ENCODE measurements at places on chromosomes 16 and 17.

GRCh38 chr16:80719573-80719972 lies 84.8 kb downstream of the CDYL2 start:
- no peak for DNase-seq

- no peak for DNase-seq
These were observed 204.1 kb upstream of the CIBAR2 start for GRCh38 chr16:85316321-85316919.

- no peak for DNase-seq
These were observed 990 bp downstream of the DOK4 start for GRCh38 chr16:57485091-57485915.

- no peak for DNase-seq
These were observed 13.5 kb downstream of the KCTD2 start for GRCh38 chr17:75060434-75061054.

- no peak for DNase-seq
These were observed 697.3 kb downstream of the MAF start for GRCh38 chr16:78903237-78903636.

DNA sequence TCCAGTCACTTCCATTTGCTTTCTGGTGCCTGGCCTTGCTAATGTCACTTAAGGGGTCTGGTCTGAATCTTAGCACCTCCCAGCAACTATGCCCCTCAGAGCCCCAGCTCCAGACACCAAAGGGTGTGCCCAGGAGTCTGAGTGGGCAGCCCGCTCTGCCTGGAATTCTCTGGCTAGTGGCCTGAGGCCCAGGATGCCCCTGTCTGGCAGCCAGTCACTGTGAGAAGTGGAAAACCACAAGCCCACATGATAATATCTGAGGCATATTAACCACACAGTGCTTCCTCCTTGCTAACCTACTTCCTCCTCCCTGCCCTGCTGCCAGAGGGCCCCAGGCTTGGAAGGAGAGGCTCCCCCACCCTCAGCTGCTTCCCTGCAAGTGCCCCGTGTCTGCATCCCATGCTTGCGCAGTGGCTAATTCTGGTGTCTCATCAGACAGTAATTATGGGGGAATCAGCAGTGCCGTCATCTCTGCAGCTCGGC lies 14.0 kb downstream of the SRCIN1 start:
- no peak for DNase-seq

GRCh38 chr16:85286951-85287814 lies 174.9 kb upstream of the CIBAR2 start:
- no peak for DNase-seq

DNA sequence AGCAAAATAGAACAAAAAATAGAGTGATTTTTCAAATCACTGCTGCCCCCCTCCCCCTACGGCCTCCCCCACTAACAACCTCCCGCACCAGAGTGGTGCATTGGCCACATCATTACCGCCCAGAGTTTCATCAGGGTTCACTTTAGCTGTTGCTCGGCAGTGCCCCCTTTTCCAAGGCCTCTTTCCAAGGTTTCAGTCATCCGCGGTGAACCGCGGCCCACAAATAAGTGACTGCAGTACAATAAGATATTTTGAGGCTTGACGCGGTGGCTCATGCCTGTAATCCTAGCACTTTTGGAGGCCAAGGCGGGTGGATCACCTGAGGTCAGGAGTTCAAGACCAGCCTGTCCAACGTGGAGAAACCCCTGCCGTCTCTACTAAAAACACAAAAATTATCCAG lies 180.0 kb downstream of the MAF start:
- no peak for DNase-seq

- DNase-seq = peak; percentile 56
These were observed 17.6 kb downstream of the HIGD1B start for GRCh38 chr17:44865231-44865660.

GRCh38 chr17:74532115-74532514 lies 840 bp upstream of the CD300LB start:
- no peak for DNase-seq

DNA sequence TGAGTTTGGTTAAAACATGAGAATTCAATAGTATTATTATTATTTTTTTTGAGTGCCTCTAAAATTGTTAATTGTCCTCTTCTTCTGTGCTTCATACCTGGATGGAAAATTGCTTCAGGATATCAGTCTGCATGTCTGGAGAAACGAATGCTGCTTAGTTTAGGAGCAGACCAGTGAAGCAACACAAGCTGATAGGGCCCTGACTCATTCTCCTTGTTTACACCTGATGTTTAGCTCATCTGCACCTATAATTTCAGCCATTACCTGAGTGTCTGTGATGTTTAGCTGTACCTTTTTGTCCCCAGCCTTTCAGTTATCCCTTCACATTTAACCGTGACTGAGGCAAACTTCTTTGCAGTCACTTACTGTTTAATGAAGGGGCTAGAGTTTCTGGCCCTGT lies 14.8 kb downstream of the SNTB2 start:
- no peak for DNase-seq

DNA sequence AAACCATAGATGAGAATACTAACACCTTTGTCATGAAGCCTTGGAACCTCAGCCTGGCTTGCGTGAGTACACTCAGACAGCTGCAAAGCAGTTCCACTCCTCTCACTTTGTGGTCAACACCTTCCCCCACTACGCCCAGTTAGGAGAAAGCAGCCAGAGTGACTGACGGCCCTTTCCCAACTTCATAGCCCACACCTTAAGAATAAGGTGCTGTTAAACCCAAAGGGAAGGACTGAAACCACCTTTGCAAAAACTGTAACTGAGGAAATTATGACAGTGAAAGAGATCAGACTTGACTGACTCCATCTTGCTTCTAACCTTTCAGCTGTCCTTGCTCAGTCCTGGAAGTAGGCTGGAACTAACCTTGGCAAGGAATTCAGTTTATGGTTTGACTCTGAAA lies 13.7 kb downstream of the N4BP1 start:
- DNase-seq = no peak

GRCh38 chr16:81466356-81466980 lies 21.9 kb downstream of the CMIP start:
- DNase-seq = no peak

- no peak for DNase-seq
These were observed 38.2 kb upstream of the PIRT start for GRCh38 chr17:10875984-10876555.

DNA sequence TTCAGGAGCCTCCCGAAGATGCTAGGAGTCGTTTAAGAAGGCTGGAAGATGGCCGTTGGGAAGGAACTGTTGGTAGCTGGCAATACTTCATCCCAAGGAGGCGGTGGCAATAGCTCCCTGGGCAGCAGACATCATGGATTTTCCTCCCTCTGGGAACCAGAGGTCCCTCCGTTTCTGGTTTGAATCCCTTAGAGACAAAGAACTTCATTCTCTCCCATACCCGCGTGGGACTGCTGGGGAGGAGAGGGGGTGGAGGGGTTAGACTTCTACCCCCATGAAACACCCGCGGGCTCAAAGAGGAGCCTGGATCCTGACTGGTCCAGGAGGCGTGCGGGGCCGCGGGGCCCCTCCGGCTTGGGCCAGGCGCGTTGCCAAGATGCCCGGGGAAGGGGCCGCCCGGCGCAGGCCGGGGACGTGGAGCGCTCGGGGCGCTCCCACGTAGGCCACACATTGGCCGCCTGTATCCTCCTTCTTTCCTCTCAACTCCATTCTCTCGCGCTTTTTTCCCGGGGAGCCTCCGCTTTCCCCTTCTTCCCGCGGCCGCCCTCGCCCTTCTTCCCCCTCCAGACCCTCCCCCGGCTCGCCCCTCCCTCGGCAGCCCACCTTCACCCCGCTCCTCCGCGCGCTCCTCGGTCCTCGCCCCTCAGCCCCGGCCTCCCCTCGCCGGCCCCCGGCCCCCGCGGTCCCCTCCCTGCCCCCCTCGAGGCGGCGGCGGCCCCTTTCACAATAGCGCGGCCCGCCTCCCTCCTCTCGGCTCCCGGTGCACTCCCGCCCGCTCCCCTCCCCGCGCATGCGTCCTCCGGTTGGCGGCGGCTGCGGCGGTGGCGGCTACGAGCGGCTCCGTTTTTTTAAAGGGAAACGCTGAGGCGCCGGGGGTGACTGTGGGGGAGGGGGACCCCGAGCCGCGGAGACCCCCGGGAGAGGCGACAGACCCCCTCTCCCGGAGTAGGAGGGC lies at the start of gene MSL1:
Gene MSL1 (plus strand): TSS at position 791 of the 955 bp plus-strand sequence. CDS start 642 bp downstream, outside the sequence.
- DNase-seq = peak; percentile 73

GRCh38 chr16:11915114-11915643 lies 577 bp downstream of the GSPT1 start:
- DNase-seq = no peak

GRCh38 chr17:50205111-50205962 lies 3.9 kb upstream of the COL1A1 start:
- DNase-seq = no peak

DNA sequence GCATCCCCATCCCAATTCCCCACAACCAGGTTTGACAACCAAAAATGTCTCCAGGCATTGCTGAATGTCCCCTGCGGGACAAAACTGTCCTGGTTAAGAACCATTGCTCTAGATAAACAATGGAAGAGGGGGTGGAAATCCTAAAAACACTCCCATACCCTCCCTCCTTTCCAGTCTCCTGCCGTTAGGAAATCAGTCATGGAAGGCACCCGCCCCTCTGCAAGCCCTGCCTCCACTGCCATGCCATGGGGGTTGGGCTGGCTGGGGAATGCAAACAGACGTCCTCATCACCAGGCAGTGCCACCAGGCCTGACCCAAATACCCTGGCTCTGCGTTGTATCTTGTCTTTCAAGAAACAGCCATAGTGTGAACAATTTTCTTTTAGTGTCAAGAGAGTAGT lies 57.5 kb downstream of the CYTH1 start:
- no peak for DNase-seq

DNA sequence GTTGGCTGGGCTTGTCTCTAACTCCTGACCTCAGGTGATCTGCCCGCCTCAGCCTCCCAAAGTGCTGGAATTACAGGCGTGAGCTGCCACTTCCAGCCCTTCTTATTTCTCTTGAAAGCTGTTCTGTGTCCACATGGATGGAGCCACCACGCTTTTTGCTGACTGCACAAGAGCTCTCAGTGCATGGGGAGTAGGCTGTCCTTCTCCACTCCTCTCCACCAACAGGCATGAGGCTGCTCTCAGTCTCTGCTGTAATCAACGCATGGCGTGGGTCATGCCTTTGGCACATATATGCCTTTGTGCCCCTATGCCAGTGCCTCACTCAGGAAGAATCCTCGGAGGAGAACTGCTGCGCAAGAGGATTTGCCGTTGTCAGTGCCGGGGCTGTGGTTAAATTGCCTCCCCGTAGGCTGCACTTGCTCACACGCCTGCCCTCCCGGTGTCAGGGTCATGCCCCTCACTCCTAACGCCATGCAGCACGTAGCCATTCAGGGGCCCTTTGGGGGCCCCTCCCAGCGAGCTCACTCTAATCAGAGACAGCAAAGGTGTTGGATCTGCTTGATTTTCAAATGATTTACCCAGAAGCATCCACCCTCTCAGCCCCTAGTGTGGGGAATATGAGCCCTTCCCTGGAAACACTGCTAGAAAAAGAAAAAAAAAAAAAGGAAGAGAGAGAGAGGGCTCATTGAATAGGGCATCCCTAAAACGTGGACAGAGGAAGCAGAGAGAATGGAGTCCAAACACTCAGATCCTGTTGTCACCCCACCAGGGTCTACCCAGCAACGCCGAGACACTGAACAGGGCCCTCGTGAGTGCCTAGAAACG lies 47.5 kb upstream of the ZCCHC14 start:
- no peak for DNase-seq

GRCh38 chr17:66426397-66427033 lies 124.1 kb downstream of the PRKCA start:
- DNase-seq = no peak

- no peak for DNase-seq
These were observed 56.4 kb upstream of the NLRP1 start for GRCh38 chr17:5640726-5641125.

- DNase-seq = no peak
These were observed 155.7 kb upstream of the NOL11 start for GRCh38 chr17:67562005-67562404.

GRCh38 chr17:35496451-35497290 lies 40.8 kb downstream of the SLFN12L start:
- DNase-seq = no peak

DNA sequence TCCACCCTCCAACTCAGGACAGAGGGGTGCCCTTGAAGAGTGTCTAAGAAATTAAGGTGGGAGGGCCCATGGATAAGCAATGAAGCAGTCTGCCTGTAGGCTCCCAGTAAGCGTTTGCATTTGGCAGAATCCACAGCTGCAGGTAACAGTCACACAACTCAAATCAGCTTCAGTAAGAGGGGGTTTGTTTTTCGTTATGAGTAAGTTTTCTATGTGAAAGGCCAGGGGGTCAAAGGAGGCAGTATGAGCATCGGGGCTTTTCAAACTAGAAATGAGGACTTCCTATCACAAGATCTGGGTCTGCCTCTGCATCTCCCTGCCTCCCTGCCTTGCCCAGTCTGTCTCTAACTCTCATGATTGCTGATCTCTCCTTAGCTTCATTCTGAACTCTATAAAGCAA lies 128.1 kb upstream of the CCL2 start:
- no peak for DNase-seq

DNA sequence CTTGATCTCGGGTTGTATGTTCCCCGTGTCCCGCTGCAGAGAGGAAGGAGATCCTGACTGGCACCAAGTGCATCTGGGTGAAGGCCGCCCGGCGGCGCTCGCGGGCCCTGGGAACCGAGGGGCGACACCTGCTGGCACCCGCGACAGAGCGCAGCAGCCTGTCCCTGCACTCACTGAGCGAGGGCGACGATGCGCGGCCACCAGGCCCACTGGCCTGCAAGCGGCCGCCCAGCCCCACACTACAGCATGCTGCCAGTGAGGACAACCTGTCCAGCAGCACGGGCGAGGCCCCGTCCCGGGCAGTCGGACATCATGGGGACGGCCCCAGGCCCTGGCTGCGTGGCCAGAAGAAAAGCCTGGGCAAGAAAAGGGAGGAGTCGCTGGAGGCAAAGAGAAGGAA lies 7.5 kb downstream of the BTBD17 start:
- peak; percentile 49 for DNase-seq

- DNase-seq = no peak
These were observed 79.8 kb upstream of the TBC1D3K start for GRCh38 chr17:37844158-37844976.

GRCh38 chr17:27551701-27552248 lies 79.2 kb upstream of the LGALS9 start:
- no peak for DNase-seq

DNA sequence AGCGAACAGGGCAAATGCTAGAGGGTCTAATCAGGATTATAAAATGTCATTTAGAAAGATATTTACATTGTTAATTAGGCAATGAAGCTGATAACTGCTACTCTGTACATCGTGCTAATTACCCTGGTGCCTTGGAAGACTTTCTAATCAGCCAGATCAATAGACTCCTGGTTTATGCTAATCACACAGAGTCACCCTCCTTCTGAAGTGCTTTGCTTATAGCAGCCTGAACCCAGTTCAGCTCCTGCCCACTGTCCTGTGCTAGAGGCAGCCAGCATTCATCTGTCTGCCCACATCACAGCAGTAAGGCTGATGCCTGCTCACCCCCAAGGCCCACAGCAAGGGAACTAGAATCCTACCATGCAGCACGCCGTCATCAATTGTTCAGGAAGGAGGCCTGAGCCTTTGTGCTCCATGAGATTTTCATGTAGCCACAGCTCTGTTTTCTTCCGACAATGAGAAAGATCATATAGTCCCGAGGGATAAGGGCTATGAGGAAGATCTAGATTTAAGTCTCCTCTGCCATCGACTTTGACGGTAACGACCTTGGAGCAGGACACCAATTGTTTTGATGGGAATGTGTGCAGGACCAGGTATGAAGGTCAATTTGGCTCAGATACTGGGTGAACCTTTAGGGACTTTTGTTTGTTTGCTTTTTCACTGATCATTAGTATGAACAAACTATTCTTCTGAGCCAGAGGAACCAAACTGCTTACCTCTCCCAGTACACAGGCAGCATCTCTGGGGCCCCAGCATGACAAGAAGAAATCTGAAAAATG lies 12.5 kb upstream of the LYRM9 start:
- DNase-seq = no peak

- no peak for DNase-seq
These were observed 5.5 kb downstream of the CCDC182 start for GRCh38 chr17:57739402-57740234.
